ENCODE measurements at places on chromosomes 16 and 17.

- DNase-seq: no peak
These were observed 90.4 kb downstream of the KCNJ12 start for GRCh38 chr17:21466550-21466949.

DNA sequence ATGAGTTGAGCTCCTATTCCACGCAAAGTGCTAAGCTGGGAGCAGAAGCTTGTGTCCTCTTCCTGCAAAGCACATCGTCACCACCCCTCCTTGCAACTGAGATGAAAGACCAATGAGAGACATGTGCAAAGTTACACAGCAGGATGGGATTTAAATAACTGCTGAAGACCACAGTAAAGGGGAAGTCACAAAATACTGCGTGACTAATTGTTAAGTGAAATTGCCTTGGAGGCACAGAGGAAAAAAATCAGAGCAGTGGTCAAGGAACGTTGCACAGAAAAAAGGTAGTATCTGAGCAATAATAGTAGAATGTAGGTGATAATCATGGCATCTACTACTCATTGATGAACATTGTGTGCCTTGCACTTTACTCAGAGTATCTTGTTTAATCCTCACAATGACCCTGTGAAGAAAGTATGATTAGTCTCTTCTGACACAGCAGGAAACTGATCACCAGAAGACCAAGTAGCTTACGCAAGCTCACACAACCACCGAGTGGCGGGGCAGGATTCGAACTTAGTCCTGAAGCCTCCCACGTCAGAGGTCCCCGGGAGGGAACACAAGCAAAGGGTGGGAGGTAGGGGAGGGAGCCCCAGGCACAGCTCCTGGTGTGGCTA lies 15.4 kb upstream of the MYO18A start:
- no peak for DNase-seq

DNA sequence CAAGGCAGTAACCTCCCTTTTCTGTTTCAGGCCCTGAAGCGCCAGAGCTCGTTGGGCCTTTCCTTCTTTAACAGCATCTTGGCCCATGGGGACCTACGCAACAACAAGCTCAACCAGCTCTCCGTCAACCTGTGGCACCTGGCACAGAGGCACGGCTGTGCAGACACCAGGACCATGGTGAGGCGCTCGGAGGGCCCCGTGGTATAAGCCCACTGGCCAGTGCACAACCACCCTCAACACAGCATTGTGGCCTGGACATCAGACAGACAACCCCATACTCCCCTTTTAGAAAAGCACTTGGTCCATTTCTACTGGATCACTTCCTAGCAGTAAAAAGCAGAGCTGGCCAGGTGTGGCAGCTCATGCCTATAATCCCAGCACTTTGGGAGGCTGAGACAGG lies 18.6 kb downstream of the KNOP1 start:
- no peak for DNase-seq

DNA sequence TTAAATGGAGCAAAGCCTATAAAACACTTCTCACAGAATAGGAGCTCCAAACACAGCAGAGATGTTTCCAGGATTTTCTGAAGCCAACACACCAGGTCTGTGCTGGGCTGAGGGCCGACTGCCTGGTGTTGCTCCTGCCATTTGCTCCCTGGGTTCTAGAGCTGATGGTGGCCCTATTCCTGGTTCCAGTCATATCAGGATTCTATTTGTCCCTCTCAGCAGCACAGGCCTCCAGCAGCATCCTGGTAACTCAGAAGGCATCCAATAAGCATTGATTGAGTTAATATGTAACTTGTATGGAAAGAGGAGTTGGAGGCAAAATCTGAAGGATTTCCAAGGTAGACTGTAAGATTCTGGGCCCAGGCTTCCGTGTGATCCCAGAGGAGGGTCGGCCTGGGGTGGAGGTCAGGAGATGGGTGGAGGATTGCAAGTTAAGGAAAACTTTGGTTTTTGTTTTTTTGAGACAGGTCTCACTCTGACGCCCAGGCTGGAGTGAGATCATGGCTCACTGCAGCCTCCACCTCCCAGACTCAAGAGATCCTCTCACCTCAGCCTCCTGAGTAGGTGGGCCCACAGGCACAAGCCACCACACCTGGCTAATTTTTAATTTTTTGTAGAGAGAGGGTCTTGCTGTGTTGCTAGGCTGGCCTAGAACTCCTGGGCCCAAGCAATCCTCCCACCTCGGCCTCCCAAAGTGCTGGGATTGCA lies 5.7 kb downstream of the NUPR1 start:
- DNase-seq: no peak
